ENCODE measurements at places on chromosomes 3 and 15.

GRCh38 chr3:149227591-149228268, 6.1 kb upstream of the CP start:
- no peak for DNase-seq

- DNase-seq = no peak
These were observed 36.8 kb downstream of the CPNE4 start for GRCh38 chr3:131998027-131998426.

DNA sequence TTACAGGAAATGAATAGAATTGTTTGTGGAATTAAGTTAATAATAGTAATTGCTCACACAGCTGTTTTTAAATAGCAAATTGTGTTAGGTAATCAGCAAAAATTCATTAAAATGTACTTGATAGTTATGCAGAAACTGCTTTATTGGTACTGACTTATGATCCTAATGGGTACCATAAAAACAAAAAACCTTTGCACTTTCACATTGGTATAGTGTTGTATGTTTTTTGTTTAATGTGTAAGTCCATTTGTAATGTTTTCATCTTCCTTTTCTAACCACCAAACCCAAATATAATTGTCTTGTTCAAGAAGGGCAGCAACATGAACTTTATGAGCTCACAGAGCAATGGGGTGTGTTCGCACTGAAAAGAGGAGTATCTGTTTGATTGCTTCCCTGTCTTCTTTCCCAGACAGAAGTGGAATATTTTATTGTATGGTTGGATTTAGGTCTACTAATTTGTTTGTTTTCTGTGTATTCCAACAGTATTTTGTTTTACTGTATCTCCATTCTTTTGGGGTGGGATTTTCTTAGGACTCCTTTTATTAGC, 135.8 kb downstream of the TCF12 start:
- DNase-seq = no peak

GRCh38 chr15:70186152-70186551, 88.4 kb upstream of the TLE3 start:
- no peak for DNase-seq

- DNase-seq = peak; percentile 47
These were observed 188.5 kb upstream of the TLE3 start for GRCh38 chr15:70286113-70286806.
